ENCODE measurements at places on chromosomes 2 and 18.

- no peak for DNase-seq
These were observed 287.0 kb downstream of the ALPK2 start for GRCh38 chr18:58341916-58342315.

DNA sequence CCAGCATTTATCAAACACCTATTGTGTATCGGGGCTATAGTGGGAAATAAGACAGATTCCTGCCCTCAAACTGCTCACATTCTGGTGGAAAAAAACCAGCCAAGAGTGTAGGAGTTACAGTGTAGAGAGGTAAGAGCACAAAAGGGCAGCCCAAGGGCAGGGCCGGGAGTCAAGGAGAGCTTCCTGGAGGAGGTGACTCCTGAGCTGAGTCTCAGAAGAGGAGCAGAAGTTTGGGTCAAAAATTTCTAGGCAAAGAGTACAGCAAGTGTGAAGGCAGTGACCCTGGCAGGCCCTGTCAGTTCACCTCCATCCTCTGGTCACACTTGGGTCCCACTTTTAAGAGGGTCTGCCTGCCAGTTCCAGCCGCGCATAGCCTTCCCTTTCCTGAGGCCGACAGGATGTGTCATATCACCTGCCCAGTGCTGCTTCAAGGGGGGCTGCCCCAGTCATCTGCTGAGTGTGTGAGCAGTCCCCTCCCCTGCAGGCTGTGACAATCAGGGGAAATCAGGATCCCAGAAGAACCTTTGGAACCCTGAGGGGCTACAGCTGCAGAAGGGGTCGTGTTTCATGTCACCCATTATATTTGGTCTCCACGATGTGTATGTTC, 118.4 kb downstream of the GLI2 start:
- no peak for DNase-seq

DNA sequence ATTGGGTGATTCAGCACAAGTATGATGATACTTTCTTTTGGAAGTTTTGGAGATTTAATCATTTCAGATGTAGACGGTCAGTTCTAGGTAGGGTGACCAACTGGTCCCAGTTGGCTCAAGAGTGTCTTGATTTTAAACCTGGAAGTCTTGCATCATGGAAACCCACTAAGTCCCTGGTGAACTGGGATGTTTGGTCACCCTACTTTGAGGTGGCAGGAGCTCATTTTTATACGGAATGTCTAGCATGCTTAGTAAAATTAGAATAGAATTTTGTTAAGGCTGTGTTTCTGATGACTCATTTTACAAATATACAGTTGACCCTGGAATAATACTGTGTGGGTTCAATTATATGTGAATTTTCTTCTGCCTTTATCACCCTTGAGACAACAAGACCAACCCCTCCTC, 61.5 kb upstream of the DOCK10 start:
- no peak for DNase-seq

- DNase-seq = no peak
These were observed 168.7 kb upstream of the NDUFV2 start for GRCh38 chr18:8933714-8934284.

DNA sequence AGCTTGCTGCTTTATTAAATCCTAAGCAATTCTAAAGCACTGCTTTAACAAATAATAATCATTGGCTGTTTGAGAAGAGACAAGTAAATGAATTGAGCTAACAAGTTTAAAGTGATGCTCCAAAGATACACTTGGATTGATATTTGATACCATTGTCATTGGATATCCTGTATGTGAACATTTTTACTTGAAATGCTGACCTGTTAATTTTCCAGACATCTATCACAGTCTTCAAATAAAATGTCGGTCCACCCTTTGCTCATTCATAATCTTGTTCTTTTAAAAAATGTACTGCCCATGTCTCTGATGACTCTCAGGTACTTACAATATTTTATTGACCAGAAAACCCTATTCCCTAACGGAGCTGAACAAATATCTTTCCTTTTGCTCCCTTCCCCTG, 202.1 kb downstream of the DYSF start:
- no peak for DNase-seq

DNA sequence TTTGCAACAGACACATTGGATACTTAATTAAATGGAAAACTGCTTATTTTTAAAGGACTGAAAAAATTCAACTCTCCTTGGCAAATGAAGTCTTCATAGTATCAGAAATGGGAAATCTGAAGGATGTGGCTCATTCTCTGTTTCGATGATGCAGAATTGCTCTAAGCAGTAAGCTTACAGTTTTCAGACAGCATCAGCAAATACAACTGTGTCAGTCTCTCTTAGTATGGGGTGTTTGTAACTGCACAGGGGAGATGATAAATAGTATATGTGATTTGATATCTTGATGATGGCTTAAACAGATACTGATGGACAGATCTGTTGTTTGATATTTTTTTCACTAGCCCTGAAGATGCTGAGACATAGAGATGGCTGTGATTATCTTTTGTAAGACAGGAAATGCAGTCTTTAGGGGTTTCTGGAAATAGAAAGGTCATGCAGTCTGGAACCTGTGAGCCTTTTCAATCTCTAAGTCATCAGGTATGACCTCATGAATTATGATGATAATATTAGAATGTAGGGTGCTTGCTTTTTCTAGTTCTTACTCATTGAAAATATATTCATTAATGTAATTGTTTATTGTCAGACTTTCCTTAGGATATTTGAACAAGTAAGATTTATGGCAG, 84.2 kb downstream of the SLC4A10 start:
- DNase-seq = no peak

DNA sequence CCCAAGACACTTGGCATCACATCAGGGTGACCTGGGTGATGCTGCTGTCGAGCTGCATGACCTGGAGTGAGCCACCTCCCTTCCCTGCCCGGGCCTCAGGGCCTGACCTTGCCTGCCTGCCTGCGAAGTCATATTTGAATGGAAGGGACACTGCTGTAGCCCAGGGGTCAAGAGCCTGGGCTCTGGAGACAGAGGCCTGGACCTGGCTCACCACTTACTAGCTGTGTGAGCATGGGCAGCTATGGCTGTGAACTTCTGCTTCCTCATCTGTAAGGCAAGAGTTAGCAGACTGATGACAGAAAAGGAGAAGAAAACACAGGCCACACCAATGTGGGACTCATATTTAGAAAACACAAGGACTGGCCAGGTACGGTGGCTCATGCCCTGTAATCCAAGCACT, 118.7 kb downstream of the ZFP36L2 start:
- no peak for DNase-seq

GRCh38 chr2:133829450-133830020, 261.3 kb upstream of the NCKAP5 start:
- DNase-seq = no peak

- no peak for DNase-seq
These were observed 60.7 kb upstream of the GATA6 start for GRCh38 chr18:22108674-22109073.

DNA sequence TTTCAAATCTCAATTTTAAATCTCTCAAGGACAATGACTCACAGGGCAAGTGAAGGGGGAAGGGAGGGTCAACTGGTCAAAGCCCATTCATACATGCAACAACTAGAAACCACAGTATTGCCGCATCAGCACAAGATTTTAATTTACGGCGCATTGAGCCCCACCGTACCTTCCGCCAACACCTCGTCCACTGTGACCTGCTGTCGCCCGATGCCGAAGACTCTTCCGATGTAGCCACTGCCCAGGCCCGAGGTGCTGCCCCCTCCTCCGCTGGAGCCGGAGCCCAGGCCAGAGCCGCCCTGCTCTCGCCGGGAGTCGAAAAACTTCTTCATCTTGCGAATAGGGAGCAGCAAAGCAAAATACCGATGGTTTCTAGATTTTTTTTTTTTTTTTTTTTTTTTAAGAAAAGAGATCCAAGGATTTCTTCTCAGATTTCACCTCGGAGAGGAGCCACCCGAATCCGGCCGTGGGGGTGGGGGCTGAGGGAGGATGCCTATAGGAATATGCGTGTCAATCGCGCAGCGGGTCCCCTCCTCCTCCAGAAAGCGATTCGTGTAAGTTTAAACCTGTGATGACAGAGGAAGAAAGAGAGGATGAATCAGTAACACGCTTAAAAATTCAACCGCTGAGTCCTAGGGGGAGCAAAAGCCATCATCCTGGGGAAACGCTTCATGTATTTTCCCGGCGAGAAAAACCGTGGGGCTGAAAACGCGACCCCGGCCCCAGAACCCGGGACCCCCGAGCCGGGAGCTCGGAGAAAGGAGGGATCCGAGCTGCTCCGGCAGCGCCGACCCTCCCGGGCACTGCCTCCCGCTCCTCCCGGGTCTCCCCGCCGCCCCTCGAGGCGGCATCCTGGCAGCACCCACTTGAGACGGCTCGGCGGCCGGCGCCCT, 584 bp downstream of the AAK1 start:
- no peak for DNase-seq

- DNase-seq = no peak
These were observed 161.4 kb downstream of the ZFP36L2 start for GRCh38 chr2:43065036-43065435.

DNA sequence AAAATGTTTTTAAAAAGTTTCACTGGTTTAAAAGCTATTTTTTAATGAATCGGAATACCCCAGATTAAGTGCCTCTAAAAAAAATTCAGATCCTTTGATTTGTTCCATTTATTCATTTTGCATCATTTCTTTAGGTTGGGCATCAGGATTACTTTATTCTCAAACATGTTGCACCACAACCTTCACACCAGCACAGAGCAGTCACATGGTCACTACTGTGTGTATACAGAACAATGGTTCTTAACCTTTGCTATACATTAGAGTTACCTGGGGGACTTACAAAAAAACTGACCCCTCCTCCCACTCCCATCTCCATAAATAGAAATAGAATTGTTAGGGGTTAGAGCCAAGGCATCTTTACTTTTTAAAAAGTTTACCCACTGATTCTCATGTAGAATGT, 218.2 kb downstream of the AGPS start:
- no peak for DNase-seq

GRCh38 chr18:40292985-40293710, 1661.9 kb upstream of the PIK3C3 start:
- no peak for DNase-seq

DNA sequence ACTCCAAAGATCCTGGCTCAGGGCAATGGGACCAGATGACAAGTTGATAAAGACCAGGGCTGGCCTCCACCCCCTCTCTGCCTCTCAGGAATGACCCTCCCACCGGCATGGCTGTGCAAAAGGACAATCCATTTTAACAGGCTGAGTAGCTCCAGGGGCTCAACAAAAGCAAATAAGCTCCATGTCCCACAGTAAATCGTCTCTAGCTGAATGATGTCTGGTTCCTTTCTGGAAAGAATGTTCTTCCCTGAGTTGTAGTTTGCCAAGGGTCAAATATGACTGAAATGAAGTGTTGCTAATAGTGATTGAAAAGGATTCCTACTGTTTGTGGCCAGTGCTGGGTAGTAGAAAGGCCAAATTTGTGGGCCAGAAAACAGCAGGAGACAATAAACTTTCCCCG, 434.4 kb upstream of the ETAA1 start:
- no peak for DNase-seq

DNA sequence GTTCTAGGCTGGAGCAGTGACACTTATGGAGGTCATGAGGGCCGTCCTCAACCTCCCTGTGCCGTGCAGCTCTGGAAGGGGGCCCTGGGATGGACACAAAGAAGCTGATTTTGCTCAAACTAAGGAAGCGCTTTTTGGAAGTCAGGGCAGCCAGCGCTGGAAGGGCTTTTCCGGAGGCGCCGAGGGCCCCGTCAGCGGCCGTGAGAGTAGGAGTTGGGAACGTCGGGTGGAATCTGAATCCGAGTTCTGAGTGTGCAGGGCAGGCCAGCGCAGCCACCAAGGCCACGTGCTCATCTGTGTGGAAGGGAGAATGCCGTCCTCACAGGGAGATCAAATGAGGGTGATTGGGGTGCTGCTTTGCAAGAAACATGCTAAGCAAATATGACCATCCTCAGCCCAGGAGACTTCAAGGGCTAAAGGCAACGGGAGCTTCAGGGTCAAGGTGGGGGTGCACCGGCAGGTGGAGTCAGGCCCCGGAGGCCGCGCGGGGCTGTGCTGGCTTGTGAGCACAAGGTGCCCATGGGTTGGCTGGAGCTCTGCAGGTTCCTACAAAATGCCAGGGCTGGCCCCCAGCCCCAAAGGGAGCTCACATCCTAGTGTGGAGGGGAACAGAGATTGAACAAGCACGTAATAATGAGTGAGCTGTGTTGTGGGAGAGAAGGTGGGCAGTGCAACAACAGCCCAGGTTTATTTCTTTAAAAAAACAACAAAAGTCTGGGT, 70.4 kb upstream of the HPCAL1 start:
- DNase-seq = no peak

DNA sequence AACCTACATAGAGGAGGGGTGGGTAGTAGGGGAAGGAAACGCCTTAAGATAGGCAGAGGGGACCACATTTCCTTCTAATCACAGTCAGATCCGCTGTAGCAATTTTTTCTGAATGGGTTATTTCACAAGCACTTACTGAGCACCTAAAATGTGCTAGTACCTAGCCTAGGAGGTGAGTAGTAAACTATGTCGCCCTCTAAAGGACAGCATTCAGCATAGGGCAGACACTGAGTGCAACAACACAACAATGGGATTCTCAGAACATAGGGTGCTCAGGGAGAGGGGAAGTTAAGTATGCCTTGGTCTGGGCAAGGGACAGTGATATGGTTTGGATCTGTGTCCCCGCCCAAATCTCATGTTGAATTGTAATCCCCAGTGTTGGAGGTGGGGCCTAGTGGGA, 166.1 kb upstream of the RAB6C start:
- no peak for DNase-seq

DNA sequence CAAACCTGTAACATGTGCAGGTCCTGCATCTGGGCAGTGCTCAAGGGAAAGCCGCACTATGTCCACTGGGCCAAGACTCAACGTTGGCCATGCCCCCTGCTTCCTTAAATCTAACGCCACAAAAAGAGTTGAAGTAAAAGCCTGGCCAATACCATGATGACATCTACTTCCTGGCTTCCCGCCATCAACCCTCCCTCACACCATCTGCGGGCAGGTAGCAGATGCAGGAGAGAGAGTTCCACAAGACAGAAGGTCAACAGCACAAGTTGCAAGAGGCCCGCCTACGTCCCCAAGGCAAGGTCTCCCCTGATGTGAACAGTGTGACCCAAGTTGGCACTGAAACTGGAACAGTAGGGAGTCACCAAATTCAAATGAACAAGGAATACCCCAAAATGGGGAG, 48.4 kb downstream of the ABCG8 start:
- DNase-seq = no peak

- no peak for DNase-seq
These were observed 772.6 kb downstream of the MBD2 start for GRCh38 chr18:53451902-53452301.

- no peak for DNase-seq
These were observed 5.8 kb downstream of the HTRA2 start for GRCh38 chr2:74535440-74535965.

GRCh38 chr2:33196700-33197099, 249.9 kb downstream of the LTBP1 start:
- no peak for DNase-seq

- DNase-seq = no peak
These were observed at the start of gene C2orf80 for GRCh38 chr2:208189810-208190503. C2orf80 (minus strand) TSS chr2:208190030; CDS start chr2:208186986, 3,044 bp downstream.

Data from right renal cortex interstitium (tissue), 3 donors.